ENCODE measurements at places on chromosomes 3 and 15.

GRCh38 chr15:37097144-37097919, 3.0 kb downstream of the MEIS2 start:
- DNase-seq: no peak

DNA sequence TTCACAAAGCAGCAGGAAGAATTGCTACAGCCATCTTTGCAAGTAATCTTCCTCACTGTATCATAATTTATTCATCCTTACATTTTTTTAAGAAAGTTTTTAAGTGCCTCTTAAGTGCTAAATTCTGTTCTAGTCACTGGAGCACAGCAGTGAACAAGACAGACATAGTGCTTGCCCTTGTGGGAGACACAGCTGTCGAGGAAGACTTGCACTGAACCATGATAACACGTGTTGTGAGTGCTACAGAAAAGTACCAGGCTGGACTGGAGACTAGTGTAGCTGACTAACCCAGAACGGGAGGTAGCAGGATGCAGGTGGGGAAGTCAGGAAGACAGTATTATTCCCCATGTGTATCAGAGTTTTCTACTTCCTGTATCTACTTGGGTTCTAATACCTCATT, 300.6 kb downstream of the TBL1XR1 start:
- no peak for DNase-seq

DNA sequence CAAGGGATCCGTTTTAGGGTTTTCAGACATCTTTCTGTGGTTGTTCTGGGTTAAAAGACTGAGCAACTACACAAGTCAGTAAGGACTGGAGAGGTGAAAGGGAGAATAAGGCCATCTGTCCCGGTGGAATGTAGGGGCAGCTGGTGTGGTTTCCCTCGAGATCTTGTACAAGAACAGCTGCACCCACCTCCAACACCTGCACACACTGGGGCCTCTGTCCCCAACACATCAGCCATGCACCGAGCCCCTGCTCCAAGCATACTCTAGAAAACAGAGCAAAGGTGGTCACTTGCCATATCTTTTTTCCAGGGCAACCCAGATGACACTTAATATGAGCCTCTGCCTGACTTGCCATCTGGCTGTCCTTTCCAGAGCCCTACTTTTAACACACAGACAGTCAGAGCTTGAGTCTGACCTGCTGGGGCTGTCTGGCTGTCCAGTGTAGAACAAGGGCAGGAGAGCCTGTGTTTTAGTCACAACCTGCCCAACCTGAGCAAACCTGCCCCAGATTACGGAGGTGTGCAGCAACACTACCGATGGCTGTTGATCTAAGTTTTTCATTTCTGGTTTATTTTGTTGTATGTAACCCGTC, 12.2 kb downstream of the MAN2A2 start:
- DNase-seq: no peak

GRCh38 chr3:39021465-39022285, 30.1 kb downstream of the SCN11A start:
- no peak for DNase-seq

GRCh38 chr15:42577514-42578031, 2.2 kb downstream of the STARD9 start:
- DNase-seq: no peak

DNA sequence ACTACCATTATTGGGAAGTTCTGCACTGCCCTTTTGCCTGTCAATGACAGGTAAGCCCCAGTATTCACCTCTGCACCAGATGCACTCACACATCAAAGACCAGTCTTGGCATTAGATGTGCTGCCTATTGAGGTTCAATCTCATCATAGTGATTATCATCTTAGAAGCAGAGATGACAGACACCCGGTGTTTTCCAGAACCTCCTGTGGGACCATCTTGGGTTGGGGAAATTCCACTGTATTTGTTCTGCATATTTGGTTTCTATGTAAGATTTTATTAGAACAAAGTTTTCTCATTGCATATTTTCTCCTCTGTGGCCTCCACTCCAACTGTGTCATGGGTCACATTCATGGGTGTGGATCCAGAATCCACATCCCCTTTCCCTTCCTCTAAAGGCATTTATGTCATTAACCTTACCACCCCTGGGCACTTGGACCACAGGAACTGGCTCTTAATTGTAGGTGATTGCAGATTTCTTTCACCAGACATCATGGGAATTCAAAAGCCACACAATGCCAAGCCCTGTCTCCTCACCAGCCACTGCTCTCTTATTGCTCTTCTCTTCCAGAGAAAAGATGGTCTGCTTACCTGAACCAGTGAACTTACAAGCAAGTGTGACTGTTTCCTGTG, 31.2 kb downstream of the PLA1A start:
- DNase-seq: no peak

DNA sequence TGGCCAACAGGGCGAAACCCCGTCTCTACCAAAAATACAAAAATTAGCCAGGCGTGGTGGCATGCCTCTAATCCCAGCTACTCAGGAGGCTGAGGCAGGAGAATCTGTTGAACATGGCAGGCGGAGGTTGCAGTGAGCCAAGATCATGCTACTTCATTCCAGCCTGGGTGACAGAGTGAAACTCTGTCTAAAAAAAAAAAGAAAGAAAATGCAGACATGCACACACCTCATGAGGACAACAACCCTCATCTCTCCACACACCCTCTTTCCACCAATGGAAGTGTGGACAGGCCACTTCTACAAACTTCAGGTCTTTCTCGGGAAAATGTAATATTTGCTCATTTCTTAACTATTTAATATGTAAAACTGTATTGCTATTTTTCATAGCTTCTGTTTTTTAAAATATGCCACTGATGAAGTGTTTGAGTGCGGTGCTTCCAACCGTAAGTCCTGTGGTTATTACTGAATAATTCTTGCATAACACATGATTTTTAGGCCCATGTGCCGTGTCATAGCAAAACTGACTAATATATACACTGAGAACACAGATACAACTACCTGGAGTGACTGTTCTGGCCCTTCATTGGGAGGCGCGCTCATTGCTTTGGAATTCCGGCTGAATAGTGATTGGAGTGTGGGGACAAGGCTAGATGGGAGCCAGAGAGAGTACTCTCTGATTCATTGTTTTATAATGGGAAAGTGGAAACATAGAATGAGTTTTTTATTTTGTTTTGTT, 23.1 kb downstream of the LRRC31 start:
- no peak for DNase-seq

Data from activated CD8-positive, alpha-beta memory T cell treated with anti-CD3 and anti-CD28 coated beads for 48 hours (primary cell).